ENCODE measurements at places on chromosomes 3 and 15.

DNA sequence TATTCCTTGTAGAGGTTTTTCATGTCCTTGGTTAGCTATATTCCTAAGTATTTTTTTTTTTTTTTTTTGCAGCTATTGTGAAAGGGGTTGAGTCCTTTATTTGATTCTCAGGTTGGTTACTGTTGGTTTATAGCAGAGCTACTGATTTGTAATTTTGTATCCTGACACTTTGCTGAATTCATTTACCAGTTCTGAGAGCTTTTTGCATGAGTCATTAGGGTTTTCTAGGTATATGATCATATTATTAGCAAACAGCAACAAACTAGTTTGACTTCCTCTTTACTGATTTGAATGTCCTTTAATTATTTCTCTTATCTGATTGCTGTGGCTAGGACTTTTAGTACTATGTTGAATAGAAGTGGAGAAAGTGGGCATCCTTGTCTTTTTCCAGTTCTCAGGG, 737.4 kb downstream of the ZNF385D start:
- DNase-seq = no peak

DNA sequence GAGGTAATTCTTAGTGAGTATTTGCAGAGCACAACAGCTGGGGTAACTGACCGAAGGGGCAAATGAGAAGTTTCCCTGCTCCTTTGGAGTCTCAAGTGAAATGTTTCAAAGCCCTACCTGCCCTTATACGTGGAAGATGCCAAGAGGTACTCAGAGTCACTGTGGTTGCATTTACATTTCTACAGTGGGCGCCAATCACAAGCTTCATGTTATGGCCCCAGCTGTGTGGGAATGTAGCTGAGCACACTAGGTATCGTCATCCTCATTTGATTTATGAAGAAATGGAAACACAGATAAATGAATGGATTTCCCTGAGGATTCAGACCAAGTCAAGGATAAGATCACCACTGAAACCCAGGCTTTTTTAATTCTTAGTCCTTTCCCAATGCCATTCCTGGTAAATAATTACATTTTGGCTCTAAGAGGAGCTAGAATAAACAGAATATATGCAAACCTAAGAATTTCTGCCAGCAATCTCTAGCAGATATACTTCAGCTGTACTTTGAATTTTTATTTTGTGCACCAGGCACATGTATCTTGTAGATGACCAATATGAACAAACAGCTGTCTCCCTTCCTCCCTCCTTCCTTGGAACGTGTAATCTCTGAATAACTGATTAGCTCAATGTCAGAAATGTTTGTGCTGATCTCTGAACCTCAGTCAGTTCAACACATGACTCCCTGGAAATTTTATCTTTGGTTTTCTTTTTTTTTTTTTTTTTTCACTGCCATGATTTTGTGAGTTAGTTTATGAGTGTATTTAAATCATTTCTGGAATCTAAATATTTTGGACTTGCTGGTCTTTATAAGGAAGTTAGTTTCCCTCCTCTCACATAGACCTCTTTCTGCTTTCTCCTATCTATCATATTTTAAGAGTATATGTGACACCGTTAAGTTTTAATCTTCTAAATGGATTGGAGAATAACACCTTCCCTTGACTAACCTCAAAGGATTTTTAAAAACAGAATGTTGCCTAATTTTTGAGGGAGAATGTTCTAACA, 69.2 kb downstream of the MAP2K5 start:
- no peak for DNase-seq

GRCh38 chr3:103660810-103661209, 1226.0 kb downstream of the ZPLD1 start:
- no peak for DNase-seq

DNA sequence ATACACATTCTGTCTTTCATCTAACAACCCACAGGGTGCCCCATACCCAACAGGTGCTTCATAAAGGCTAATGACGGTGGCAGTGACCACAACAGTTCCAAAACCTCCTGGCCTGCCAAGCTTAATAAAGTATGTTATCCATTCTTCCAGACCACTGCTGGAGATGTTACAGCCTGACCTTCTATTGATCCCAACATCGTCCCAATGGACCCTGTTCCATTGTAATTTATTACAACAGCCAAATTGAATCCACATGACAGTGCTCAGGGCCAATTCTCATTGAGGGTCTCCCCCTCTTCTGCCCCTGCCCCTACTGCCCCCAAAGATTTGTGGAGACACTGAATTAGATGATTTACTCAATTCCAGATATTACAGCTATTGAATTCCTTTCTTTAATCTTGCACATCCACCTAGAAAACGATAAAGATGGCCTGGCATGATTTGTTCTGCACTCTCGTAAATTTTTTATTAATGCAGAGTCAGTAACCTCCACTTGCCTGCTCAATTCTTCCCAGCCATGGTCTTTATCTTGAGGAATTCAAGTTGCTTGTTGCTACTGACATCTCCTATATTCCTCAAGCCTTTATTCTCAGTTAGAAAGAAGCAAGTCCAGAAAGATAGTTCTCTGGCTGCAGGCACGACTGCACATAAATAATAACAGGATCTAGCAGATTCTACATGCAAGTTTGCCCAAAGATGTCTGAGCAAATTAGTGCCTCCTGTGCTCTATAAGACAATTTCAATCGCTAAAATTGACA, 407.6 kb downstream of the ERC2 start:
- DNase-seq = no peak

GRCh38 chr3:27900316-27900715, 178.2 kb upstream of the EOMES start:
- no peak for DNase-seq

GRCh38 chr3:157442729-157443128, 6.1 kb downstream of the PTX3 start:
- DNase-seq = no peak

- no peak for DNase-seq
Observed at GRCh38 chr3:186525369-186526255, 18.6 kb downstream of the CRYGS start.

DNA sequence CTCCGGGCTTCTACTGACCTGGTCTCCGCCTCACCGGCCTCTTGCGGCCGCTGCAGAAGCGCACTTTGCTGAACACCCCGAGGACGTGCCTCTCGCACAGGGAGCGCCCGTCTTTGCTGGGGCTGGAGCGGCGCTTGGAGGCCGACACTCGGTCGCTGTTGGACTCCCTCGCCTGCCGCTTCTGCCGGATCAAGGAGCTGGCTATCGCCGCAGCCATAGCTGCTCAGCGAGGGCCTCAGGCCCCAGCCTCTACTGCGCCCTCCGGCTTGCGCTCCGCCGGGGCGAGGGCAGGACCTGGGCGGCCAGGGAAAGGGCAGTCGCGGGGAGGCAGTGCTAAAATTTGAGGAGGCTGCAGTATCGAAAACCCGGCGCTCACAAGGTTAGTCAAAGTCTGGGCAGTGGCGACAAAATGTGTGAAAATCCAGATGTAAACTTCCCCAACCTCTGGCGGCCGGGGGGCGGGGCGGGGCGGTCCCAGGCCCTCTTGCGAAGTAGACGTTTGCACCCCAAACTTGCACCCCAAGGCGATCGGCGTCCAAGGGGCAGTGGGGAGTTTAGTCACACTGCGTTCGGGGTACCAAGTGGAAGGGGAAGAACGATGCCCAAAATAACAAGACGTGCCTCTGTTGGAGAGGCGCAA, 319.2 kb downstream of the FGF12 start:
- no peak for DNase-seq

- DNase-seq = no peak
Observed at GRCh38 chr3:180288816-180289215, 252.1 kb upstream of the PEX5L start.

GRCh38 chr3:129485721-129486663, 42.4 kb upstream of the RHO start:
- DNase-seq = no peak

DNA sequence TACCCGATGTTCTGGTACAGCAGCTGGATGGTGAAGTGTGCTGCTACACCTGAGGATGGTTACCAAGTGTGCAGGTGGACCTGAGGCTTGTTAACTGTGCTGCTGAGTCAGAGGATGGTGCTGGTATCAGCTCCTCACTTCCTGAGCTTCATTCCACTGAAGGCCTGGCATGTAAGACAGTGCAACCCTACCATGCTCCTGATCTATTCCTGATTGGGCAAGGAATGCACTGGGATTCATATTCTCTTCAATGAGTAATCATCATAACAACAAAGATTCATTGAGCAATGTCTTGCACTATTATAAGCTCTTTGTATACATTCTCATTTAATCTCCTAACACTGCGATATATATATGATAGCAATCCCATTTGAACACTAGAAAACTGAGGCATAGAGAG, 62.9 kb upstream of the THSD4 start:
- DNase-seq = no peak

- DNase-seq = no peak
Observed at GRCh38 chr3:187361835-187362234, 6.3 kb upstream of the RTP4 start.
